Peyer's patch (tissue), 4 donors: ENCODE measurements at places on chromosomes 16 and 17. TPM values are rescaled to one million over a fixed set of nuclear protein-coding genes. Genes with fewer than 3 reads are reported as not detected.

The XYLT1 gene
- 18.7 TPM for total RNA-seq

DNA sequence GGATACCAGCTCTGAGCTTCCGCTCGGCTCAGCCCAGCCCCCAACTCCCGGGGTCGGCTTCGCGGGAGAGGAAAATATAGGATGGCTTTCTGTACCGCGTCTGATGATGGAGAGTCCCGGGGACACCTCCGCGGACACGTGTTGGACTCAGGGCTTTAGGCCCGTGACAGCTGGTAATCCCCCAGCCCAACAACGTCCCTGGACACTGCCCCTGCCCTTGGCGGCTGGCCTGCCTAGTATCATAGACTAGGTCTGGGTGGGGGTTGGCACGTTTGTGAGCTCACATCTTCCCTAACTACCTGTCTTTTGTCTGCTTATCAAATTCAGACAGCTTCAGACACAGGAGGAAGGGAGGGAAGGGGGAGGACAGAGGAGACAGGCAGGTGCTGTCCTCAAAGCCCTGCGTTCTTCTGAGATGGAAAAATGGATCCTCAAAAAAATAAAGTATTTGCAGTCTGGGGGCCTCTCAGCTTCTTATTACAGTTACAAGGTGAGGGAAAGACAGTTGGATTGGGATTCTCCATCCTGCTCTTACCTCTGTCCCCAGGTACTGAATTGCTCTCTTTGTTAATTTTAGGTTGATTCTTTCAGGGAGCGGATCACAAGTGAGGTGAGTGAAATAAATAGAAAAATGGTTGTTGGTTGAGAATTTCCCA lies 698 bp downstream of the PSME3 start:
- DNase-seq = no peak
- no peaks in the 10 kb centered on the region for H3K27me3 ChIP-seq
- no peaks in the 10 kb centered on the region for H3K4me1 ChIP-seq

- H3K36me3 ChIP-seq = no peaks in the 10 kb centered on the region
- no peak for DNase-seq
- H3K4me3 ChIP-seq = no peak overlapping the region
- no peak overlapping the region for H3K27ac ChIP-seq
- no peaks in the 10 kb centered on the region for H3K27me3 ChIP-seq
Observed at GRCh38 chr17:17778308-17779014, 58.3 kb downstream of the SREBF1 start.

The KIF19 gene
- total RNA-seq = 9.1 TPM

DNA sequence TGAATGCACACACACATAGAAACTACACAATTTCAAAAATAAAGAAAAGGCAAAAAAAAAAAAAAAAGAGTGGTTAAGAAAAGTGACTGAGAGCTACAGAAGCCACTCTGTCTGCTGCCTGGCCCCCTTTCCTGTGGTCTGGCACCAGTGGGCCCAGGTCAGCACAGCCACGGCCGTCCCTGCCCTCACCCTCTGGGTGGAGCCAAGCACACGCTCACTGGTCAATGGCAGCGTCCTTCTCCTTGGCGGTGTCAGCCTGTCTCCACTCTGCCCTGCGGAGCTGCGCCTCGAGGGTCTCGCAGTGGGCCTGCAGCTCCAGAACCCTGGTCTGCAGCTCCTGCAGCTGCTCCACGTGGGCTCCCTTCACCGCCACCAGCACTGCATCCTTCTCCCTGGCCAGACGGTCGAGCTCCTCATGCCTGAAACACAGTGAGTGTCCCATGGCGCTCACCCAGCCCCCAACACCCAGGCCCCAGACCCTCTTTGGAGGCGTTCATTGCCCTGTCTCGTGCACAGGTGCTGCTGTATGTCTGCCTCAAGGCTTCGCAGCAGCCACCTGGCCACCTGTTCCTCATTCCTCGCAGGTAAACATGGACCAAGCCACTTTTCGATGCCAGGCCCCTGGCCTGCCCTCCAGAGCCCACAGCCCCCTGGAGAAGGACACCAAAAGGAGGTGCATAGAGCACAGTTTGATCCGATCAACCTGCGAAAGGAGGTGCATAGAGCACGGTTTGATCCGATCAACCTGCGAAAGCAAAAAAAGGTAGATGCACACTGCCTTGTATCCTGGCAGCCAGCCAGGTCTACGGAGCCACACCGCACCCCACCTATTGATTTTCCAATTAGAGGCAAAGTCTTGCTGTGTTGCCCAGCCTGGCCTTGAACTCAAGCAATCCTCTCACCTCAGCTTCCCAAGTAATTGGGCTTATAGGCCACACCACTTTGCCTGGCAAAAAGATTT lies 24.4 kb downstream of the CCDC57 start:
- no peak for DNase-seq
- no peaks in the 10 kb centered on the region for H3K36me3 ChIP-seq
- no peak overlapping the region for H3K27ac ChIP-seq
- H3K4me3 ChIP-seq = no peak overlapping the region

DNA sequence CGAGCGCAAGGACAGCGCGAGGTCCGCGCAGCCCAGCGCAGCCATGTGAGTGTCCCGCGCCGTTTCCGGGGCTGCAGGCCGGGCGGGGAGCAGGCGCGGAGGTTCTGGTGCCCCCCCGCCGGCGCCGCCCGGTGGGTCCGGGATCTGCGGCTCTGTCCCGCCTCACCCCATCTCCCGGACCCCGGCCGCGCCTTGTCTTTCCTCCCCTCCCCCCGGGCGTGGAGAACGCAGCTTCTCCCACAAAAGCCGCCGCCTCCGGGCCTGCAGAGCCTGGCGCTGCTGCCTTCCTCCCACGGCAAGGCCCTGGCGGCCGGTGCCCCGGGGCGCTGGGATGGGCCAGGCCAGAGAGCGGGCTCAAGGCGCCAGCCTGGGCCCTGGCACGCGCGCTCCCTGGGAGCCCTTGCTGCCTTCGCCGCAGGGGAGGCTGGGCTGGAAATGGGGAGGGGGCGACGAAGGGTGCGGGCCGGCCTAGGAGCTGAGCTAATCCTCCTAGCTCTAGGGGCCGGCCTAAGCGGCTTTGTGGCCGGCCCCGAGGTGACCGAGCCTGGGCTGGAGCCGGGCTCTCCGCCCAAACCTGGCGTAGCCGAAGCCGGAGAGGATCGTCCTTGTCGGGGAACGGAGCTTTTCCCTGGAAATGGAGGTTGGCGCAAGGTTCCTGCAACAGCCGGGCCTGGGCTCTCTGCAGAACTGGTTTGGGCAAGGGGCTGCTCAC lies 397 bp downstream of the RIPOR1 start:
- no peak for DNase-seq
- no peaks in the 10 kb centered on the region for H3K36me3 ChIP-seq
- peak overlapping the region; percentile 76 for H3K27ac ChIP-seq
- H3K27me3 ChIP-seq = no peaks in the 10 kb centered on the region

- no peak overlapping the region for H3K27ac ChIP-seq
- no peaks in the 10 kb centered on the region for H3K27me3 ChIP-seq
- no peaks in the 10 kb centered on the region for H3K4me1 ChIP-seq
- no peak overlapping the region for H3K4me3 ChIP-seq
- H3K36me3 ChIP-seq = no peaks in the 10 kb centered on the region
- DNase-seq = no peak
Observed at GRCh38 chr17:82357394-82357793, 1.7 kb upstream of the TEX19 start.

GRCh38 chr16:19639986-19640421 lies 78.0 kb downstream of the KNOP1 start:
- H3K27ac ChIP-seq = no peak overlapping the region
- DNase-seq = no peak
- no peaks in the 10 kb centered on the region for H3K4me1 ChIP-seq
- no peaks in the 10 kb centered on the region for H3K27me3 ChIP-seq
- H3K4me3 ChIP-seq = no peak overlapping the region

- H3K27ac ChIP-seq = no peak overlapping the region
- H3K36me3 ChIP-seq = no peaks in the 10 kb centered on the region
- H3K4me1 ChIP-seq = peaks cover 12% of the 10 kb centered on the region
Observed at GRCh38 chr16:84930298-84931106, 80.8 kb downstream of the ZDHHC7 start.

- no peak for DNase-seq
- no peaks in the 10 kb centered on the region for H3K27me3 ChIP-seq
- H3K4me1 ChIP-seq = no peaks in the 10 kb centered on the region
- H3K36me3 ChIP-seq = no peaks in the 10 kb centered on the region
- no peak overlapping the region for H3K4me3 ChIP-seq
Observed at GRCh38 chr16:49478107-49478506, 104.5 kb downstream of the C16orf78 start.

The TENT4B gene
- total RNA-seq = 26.0 TPM

DNA sequence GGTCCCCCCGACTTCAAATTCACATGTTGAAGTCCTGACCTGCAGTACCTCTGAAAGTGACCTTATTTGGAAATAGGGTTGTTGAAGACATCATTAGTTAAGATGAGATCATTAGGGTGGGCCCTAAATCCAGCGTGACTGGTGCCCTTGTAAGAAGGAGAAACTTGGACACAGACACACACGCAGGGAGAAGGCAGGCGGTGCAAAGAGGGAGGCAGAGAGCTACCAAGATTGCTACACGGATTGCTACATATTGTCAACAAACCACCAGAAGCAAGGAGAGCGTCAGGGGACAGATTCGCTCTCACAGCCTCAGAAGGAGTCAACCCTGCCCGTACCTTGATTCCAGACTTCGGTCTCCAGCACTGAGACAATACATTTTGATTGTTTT lies 6.8 kb upstream of the WBP2 start:
- H3K4me1 ChIP-seq = no peaks in the 10 kb centered on the region
- H3K27ac ChIP-seq = peak overlapping the region; percentile 73
- no peak for DNase-seq
- no peaks in the 10 kb centered on the region for H3K36me3 ChIP-seq
- H3K4me3 ChIP-seq = no peak overlapping the region
- H3K27me3 ChIP-seq = no peaks in the 10 kb centered on the region

The SPATA32 gene
- not detected for total RNA-seq

The ZNF652 gene
- total RNA-seq = 36.5 TPM

- peak overlapping the region; percentile 79 for H3K4me3 ChIP-seq
- H3K27me3 ChIP-seq = no peaks in the 10 kb centered on the region
- no peak for DNase-seq
- H3K4me1 ChIP-seq = peaks cover 3% of the 10 kb centered on the region
Observed at GRCh38 chr17:64507413-64507782, 621 bp downstream of the CEP95 start.

The KCNH4 gene
- total RNA-seq = 0.80 TPM

The CES5A gene
- not detected for total RNA-seq

The KRT24 gene
- total RNA-seq = not detected

GRCh38 chr17:16013943-16014407 lies 14.4 kb downstream of the TTC19 start:
- no peaks in the 10 kb centered on the region for H3K36me3 ChIP-seq
- DNase-seq = no peak
- no peaks in the 10 kb centered on the region for H3K4me1 ChIP-seq
- H3K4me3 ChIP-seq = no peak overlapping the region
- H3K27ac ChIP-seq = no peak overlapping the region

The CES3 gene
- 28.9 TPM for total RNA-seq

The FOXL1 gene
- total RNA-seq = 2.1 TPM

- H3K27me3 ChIP-seq = no peaks in the 10 kb centered on the region
- H3K4me1 ChIP-seq = no peaks in the 10 kb centered on the region
- H3K27ac ChIP-seq = no peak overlapping the region
- H3K4me3 ChIP-seq = no peak overlapping the region
- no peak for DNase-seq
Observed at GRCh38 chr17:9648521-9649110, 3.3 kb downstream of the USP43 start.

- H3K4me1 ChIP-seq = peaks cover 6% of the 10 kb centered on the region
- H3K27me3 ChIP-seq = no peaks in the 10 kb centered on the region
- no peak overlapping the region for H3K4me3 ChIP-seq
Observed at GRCh38 chr16:46929378-46930332, 43.8 kb downstream of the DNAJA2 start.

The ETV4 gene
- 10.4 TPM for total RNA-seq

- no peak overlapping the region for H3K27ac ChIP-seq
- H3K4me3 ChIP-seq = no peak overlapping the region
- no peak for DNase-seq
- H3K4me1 ChIP-seq = no peaks in the 10 kb centered on the region
Observed at GRCh38 chr16:73166441-73166851, 118.5 kb upstream of the ZFHX3 start.
